ENCODE measurements at places on chromosomes 11 and 22. TPM values are rescaled to one million over a fixed set of nuclear protein-coding genes. Genes with fewer than 3 reads are reported as not detected.

- H3K27me3 ChIP-seq, result no peaks in the 10 kb centered on the region
- H3K4me1 ChIP-seq, result peaks cover 5% of the 10 kb centered on the region
- no peak for DNase-seq
- H3K4me3 ChIP-seq, result no peak overlapping the region
- H3K36me3 ChIP-seq, result no peaks in the 10 kb centered on the region
Measured at GRCh38 chr11:92711926-92712325, 257.5 kb upstream of the MTNR1B start.

PLAAT5 gene
- total RNA-seq, result 0.06 TPM

GRCh38 chr11:2730272-2731129 is 30.7 kb upstream of the KCNQ1OT1 start:
- DNase-seq, result no peak
- no peak overlapping the region for H3K27ac ChIP-seq
- H3K27me3 ChIP-seq, result no peaks in the 10 kb centered on the region
- no peaks in the 10 kb centered on the region for H3K36me3 ChIP-seq
- no peak overlapping the region for H3K4me3 ChIP-seq

HEPN1 gene
- total RNA-seq, result not detected

TMEM151A gene
- not detected for total RNA-seq
